ENCODE measurements at places on chromosomes 3 and 15. TPM values are rescaled to one million over a fixed set of nuclear protein-coding genes. Genes with fewer than 3 reads are reported as not detected.

DNA sequence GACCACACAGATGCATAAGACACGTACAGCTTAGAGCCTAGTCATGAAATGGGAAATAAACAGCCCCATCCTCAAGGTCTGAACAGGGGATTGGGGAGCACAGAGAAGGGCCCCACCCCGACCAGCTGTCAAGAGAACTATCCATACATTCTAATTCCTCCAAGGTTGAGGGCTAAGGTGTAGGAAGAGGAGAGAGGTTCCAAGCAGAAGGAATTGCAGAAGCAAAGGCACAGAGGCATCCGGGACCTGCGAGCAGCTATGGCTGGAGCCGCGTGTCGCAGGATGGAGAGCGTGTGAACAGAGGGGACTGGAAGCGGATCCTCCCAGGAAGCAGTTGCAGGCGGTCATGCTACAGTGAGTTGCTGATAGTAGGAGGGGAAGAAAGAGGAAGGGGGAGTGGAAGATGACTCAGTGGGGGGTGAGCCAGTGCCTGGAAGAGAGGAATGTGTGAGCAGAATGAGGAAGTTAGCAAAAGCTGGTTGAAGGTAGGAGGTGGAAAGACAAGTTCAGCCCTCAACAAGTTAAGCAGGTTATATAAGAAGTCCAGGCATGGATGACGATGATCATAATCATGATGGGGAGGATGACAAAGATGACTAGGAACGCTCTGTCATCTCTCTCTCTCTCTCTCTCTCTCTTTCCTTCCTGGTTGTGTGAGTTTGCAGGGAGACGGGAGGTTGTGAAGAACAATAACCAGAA lies 89.7 kb downstream of the LIPC start:
- no peaks in the 10 kb centered on the region for H3K27me3 ChIP-seq
- H3K36me3 ChIP-seq: no peaks in the 10 kb centered on the region
- no peak overlapping the region for H3K4me3 ChIP-seq
- no peak for DNase-seq
- no peak overlapping the region for H3K27ac ChIP-seq

DAZL gene
- not detected for total RNA-seq

NPAP1 gene
- total RNA-seq: not detected

PRR20G gene
- total RNA-seq: not detected

GRCh38 chr3:64837986-64838735 lies 150.4 kb upstream of the ADAMTS9 start:
- no peaks in the 10 kb centered on the region for H3K4me1 ChIP-seq
- DNase-seq: no peak
- H3K27ac ChIP-seq: no peak overlapping the region
- H3K36me3 ChIP-seq: no peaks in the 10 kb centered on the region

DUOXA1 gene
- not detected for total RNA-seq

DNA sequence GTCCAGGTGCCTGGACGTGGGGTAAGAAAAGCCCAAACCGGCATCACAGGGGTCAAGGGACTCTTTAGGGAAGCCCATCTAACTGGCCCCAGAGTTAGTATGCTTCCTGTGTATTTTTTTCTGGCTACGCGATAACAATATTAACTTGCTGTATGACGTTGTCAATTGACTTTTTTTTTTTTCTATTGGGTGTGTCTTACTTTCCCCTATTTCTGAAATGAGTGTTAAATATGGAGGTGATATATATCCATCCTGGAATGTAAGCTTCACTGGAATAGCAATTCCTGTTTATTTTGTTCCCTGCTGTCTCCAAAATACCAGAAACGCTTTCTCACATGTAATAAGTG lies 598 bp upstream of the GMNC start:
- H3K4me1 ChIP-seq: peaks cover 3% of the 10 kb centered on the region
- no peaks in the 10 kb centered on the region for H3K36me3 ChIP-seq
- DNase-seq: no peak
- no peak overlapping the region for H3K4me3 ChIP-seq
- H3K27ac ChIP-seq: no peak overlapping the region

DNA sequence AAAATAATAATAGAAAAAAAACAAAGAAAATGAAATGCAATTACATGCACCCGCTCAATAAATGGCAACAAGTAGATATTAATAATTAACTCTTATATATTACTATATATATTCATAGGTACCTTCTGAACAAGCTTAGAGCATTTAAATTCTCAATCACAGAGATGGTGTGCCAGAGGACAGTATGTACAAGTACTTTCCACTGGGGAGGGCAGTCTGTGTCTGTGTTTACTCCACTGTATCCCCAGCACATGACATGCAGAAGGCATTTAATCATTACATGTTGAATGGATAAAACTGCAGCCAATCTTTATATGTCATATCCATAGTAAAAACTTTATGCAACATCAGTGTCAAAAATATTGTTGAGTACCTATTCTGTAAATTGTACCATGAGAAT lies 97.8 kb downstream of the UACA start:
- H3K27me3 ChIP-seq: peaks cover 9% of the 10 kb centered on the region
- no peaks in the 10 kb centered on the region for H3K4me1 ChIP-seq

GRCh38 chr3:193895409-193895808 lies 240.5 kb upstream of the HES1 start:
- H3K27ac ChIP-seq: no peak overlapping the region
- DNase-seq: no peak
- H3K36me3 ChIP-seq: no peaks in the 10 kb centered on the region

LYZL4 gene
- total RNA-seq: not detected

- no peak overlapping the region for H3K4me3 ChIP-seq
- DNase-seq: no peak
- H3K27me3 ChIP-seq: no peaks in the 10 kb centered on the region
- no peaks in the 10 kb centered on the region for H3K4me1 ChIP-seq
- no peaks in the 10 kb centered on the region for H3K36me3 ChIP-seq
Observed at GRCh38 chr3:65484964-65485363, 553.8 kb downstream of the MAGI1 start.

- no peaks in the 10 kb centered on the region for H3K36me3 ChIP-seq
- no peak overlapping the region for H3K4me3 ChIP-seq
- H3K4me1 ChIP-seq: no peaks in the 10 kb centered on the region
- DNase-seq: no peak
- no peaks in the 10 kb centered on the region for H3K27me3 ChIP-seq
- no peak overlapping the region for H3K27ac ChIP-seq
Observed at GRCh38 chr15:92541291-92542200, 114.0 kb downstream of the FAM174B start.

DNA sequence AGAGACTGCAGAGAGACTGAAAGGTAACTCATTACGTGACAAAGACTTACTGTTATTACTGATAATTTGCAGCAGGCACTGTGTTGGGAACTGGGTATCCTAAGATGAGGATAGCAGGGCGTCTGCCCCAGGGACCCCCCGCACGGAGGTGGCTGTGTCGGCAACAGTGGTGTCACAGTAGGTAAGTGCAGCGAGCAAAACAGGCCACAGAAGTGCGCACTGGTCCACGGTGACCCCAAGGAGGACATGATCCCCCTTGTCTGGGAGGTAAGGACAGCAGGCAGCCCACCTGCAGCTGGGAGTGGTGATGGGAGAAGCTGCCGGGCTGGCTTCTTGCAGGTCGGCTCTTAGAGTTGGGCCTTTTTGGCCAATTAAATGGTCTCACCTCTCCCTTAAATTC lies 82.9 kb downstream of the FAM43A start:
- H3K4me1 ChIP-seq: peaks cover 26% of the 10 kb centered on the region
- peak overlapping the region; percentile 32 for H3K27ac ChIP-seq
- no peak for DNase-seq
- no peak overlapping the region for H3K4me3 ChIP-seq
- H3K27me3 ChIP-seq: no peaks in the 10 kb centered on the region
- H3K36me3 ChIP-seq: no peaks in the 10 kb centered on the region

GRCh38 chr3:123021996-123022510 lies 5.5 kb downstream of the SEMA5B start:
- H3K4me3 ChIP-seq: no peak overlapping the region
- H3K27ac ChIP-seq: no peak overlapping the region
- DNase-seq: no peak
- H3K27me3 ChIP-seq: peaks cover 19% of the 10 kb centered on the region
- H3K4me1 ChIP-seq: peaks cover 11% of the 10 kb centered on the region

GRCh38 chr15:42616107-42616506 lies 40.7 kb downstream of the STARD9 start:
- no peaks in the 10 kb centered on the region for H3K27me3 ChIP-seq
- H3K27ac ChIP-seq: no peak overlapping the region
- no peak overlapping the region for H3K4me3 ChIP-seq
- peaks cover 9% of the 10 kb centered on the region for H3K4me1 ChIP-seq

ANKRD63 gene
- total RNA-seq: not detected

DNA sequence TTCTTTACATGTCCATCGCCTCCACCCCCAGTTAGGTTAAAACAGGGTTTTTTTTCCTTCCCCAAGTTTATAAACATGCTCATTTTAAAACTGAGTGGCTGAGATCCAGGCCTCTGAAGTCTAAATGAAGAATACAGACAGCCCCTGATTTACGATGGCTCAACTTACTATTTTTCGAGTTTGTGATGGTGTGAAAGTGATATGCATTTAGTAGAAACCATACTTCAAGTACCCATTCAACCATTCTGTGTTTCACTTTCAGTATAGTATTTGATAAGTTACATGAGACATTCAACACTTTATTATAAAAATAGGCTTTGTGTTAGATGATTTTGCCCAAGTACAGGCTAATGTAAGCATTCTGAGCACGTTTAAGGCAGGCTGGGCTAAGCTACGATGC lies 30.5 kb upstream of the GNB5 start:
- no peak for DNase-seq
- peak overlapping the region; percentile 77 for H3K27ac ChIP-seq
- no peaks in the 10 kb centered on the region for H3K27me3 ChIP-seq
- peaks cover 20% of the 10 kb centered on the region for H3K4me1 ChIP-seq
- no peaks in the 10 kb centered on the region for H3K36me3 ChIP-seq
- H3K4me3 ChIP-seq: peak overlapping the region; percentile 23

SKOR1 gene
- total RNA-seq: 2.1 TPM

TMCO5A gene
- not detected for total RNA-seq
